ENCODE measurements at places on chromosomes 1 and 21.

DNA sequence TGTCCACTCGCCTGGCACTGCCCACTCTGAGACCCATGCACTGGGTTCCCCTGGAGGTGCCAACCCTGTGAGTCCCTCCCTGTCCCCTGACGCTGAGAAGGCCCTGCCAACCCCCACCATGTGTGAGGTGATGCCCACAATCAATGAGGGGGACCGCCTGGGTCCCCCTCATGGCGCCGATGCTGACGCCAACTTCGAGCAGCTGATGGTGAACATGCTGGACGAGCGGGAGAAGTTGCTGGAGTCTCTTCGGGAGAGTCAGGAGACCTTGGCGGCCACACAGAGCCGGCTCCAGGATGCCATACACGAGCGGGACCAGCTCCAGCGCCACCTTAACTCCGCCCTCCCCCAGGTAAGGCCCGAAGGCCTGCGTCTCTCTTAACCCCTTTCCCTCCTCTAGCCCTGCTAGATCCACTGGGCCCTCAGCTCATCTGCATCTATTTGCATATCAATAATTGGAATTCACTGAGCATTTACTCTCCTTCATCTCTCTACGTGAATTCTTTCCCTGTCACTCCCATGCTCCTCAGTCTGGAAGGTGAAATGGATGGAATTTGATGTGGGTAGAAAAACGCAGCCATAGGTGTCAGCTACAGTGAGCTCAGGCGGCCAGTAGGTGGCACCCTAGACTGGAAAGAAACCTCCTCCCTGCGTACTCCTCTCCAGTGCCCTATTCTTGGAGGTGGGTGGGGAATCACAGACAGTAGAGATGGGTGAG, 12.8 kb downstream of the PPFIA4 start:
- DNase-seq: no peak

DNA sequence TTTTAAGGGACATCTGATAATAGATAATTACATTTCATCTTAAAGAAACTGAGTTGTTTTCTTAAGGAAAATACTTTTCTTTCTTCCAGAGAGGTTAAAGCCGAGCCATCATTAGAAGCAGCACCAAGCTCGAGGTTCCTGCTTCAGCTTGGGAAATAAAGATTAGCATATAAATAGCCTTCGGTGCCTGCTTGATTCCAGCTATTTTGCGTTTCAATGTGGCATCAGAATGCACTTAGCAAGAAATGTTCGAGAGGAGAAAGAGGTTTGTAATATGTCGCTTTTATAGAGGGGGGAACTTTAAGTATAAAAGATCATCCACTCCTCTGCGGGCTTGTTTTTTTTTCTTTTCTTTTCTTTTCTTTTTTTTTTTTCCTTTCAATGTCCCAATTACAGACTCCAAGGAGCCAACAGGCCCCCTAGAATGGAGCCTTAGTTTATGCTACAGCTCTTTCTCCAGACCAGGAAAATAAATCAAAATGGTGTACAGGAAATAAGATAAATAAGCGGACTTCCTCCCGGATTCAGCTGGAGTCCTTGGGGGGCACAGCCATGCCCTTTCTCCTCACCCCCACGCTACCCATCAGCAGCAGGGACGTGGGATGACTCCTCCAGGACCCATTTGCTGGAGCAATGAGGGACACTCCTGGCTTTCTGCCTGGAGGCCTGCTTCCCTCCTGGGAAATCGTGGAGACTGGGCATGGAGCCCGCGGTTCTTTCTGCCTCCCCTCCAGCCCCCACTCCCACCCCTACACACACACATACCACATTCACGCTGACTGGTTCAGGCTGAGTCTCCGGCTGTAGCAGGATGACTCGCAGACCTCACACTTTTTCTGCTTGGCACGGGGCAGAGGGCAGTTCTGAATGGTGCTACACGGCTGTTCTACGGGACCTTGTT, 131.6 kb downstream of the RRAGC start:
- DNase-seq: no peak

DNA sequence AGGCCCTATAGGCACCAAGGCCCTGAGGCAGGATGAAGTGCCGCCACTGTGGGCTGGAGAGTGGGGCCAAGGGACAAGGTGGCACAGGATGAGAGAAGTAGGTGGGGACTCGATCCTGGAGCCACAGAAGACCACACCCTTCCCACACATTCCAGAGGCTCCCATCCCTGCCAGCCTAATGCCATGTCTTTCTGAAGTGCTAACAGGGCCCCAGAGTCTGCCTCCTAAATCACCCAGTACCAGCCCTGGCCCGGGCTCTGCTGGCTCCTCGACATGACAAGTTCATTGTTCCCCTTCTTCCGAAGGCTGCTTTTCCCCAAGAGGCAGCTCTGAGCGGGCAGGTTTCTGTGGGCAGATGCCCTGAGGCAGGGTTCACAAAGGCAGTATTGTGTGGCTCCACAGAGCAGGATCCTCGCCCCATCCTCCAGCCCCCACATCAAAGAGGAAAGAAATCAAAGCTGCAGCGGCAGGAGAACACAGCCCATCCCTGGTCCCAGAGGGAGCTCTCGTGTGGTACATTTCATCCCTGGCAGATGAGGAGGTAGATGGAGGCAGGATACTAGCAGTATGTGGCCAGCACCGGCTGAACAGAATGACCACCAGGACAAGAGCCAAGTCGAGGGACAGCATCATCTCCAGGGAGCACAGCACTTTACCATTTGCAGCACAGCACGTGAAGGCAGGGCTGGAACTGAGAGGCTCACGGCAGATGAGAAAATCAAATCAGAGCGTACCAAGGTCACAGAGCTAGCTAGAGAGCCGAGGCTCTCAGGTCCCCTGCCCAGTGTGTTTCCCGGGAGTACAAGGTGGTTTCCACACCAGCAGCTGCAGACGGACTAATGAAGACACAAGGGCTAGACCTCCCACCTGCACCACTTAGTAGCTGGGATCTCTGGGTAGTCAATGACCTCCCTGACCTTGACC, 64.8 kb downstream of the SYF2 start:
- DNase-seq: no peak

GRCh38 chr1:233340966-233341516, 13.5 kb downstream of the MAP3K21 start:
- DNase-seq: no peak

DNA sequence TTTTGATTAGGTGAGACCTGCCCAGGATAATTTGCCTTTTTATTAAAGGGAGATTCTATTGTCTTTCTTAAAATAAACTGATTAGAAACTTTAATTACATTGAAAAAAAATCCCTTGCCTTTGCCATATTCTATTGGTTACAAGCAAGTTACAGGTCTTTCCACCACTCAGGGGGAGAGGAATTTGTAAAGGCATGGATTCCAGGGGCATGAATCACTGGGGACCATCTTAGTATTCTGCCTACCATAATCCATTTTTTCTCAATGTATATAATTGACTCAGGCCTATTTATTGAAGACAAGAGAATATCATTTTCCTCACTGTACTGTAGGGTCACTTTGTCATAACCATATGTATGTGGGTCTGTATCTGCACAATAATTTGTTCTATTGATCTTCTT, 124.3 kb upstream of the PDE4B start:
- DNase-seq: no peak

DNA sequence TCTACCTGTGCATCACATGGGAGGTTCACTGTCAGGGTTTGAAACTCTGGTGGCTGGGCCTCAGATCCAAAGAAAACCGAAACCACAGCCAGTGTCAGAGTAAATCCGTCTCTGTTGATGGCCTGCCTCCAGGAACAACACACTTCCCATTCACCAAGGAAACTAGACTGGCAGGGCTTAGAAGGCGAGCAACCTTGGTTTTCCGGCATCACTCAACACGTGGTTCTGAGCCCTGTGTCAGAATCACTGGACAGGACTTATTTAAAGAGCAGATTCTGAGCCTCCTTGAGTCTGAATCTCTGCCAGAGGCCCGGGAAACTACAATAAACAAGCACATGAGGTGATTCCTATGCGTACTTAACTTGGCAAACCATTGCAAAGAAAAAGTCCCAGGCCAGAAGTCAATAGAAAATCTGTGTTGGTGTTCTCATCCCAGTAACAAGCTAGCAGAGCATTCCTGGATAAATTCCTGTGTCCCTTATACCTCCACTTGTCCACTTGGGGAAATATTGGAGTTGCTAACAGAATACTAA, 70.0 kb downstream of the KCTD3 start:
- DNase-seq: no peak

GRCh38 chr1:35505911-35506798, 51.0 kb downstream of the KIAA0319L start:
- peak; percentile 55 for DNase-seq

GRCh38 chr1:24540051-24540905, 15.6 kb upstream of the NCMAP start:
- no peak for DNase-seq

DNA sequence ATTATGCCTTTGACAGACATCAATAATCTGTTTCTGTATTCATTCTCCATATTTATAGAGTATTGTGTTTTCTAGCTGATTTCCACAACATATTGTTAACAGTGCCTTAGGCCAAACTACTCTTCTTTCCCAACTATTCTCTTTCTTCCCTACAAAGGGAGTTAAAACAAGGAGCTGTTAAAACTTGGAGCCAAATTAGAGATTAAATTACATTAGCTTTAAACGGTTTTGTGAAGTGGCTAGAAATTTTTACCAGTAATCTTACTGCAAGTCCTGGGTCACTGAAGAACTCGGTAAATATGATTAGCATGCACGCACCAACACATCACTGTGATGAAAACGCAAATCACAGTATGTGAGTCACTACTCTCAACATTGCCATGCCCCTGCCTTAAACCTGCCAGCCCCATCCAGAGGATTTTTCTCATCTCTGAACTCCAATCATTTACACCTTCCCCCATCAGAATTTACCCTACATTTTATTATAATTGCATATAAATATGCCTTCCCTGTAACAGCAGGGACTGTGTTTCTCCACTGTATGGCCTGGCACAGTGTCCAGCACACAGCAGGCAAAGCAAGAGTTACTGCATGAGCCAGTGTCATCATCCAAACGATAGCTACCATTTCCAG, 1.5 kb upstream of the PRDX6 start:
- DNase-seq: no peak

DNA sequence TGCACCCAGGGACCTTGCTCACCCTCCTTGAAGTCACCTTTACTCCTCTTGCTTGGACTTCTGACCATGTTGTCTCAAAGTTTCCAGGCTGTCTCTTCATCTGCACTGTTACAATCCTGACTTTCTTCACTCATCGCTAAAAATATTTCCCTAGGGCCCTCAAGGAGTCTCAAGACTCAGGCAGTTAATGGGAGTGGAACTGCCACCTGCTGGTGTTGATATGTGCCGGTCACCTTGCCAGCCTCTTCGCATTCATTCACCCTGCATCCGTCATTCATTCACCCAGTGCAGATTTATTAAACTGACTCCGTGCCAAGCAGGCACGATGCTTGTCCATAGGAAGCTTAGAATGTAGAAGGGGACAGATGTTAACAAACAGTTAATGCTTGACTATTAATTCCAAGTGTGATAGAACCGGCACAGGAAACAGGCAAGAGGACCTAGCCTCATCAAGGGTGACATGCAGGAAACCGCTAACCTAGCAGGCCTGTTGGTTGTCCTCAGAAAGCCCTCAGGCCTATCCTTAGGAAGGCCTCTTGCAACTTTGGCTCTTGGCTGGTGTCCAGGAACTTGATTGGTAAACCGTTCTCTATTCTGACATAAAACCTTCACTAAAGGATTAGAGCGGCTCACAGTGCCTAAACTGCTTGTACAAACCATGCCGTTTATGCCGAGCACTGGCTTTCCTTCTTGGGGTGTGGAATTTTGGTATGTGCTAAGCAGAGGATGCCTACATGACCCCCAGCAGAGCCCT, 342.2 kb downstream of the CAMTA1 start:
- peak; percentile 40 for DNase-seq

- no peak for DNase-seq
Observed at GRCh38 chr1:34645109-34645688, 109.6 kb upstream of the GJB5 start.

- DNase-seq: no peak
Observed at GRCh38 chr1:206873603-206874188, 8.3 kb downstream of the IL20 start.

DNA sequence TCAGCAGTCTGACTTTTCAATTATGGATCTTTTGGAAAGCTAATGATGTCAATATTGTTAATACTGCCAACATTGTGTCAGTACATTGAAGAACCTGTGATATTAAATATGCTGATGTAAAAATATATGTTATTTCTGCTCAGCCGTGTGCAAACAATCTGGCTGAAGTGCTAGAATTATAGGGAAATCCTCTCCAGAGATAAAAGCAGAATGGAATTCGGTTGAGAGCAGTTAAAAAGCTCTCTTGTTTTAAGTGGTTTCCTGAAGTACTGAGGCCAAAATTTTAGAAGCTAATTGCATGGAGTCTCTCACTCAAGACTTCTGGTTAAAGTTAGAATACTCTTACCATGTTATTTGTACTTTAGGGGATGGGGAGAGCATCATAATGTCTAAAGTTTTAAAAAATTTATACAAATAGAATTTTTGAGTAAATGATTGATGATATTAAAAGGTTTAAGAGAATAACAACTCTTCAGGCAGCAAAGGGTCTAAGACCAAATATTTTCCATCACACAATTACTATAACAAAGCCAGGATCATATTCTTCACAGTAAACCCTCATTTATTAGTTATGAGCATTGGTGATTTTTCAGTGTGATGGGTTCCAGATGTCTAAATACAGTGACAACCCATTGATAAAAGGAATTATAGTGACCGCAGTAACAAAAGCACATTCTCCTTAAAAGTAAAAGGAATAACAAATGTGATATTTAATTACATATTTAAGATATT, 834.2 kb upstream of the CXADR start:
- no peak for DNase-seq

GRCh38 chr1:160744199-160744851, 5.3 kb downstream of the SLAMF7 start:
- DNase-seq: no peak

DNA sequence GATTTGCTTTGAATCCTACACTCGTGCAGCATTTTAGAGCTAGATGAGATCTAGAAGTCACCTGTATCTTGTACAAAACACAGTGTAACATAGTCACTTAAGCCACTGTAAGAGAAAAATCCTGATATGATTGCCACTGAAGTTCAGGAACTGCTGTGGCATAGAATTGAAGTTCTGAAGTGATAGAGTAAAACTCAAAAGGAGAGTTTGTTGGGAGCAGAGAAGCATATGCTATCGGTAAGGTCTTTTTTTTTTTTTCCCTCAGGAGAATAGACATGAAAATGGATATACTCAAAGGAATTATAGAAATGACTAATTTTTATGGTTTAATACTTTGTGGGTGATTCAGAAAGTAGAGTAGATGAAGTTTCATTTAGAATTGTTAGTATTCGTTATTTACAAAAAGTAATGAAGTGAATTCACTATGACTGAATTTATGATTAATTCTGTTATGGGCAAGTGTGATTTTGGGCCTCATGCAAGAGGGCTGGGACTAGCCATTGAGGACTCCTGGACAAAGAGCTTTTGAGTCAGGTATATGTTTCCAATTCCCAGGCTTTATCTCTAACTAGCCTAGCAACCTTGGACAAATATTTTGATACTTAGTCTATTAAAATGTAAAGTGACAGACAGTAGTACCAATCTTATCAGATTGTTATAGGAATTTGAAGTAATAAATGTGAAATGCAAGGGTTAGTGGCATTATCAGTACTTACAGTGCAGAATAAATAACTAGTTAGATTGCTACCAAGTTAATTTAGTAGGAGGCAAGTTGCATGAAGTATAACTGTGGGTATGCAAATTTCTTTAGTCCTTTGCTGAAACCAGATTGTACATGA, 3.1 kb downstream of the KCTD3 start:
- DNase-seq: no peak

GRCh38 chr1:8677782-8678181, 139.7 kb downstream of the RERE start:
- no peak for DNase-seq

GRCh38 chr21:37119421-37120218, 46.6 kb downstream of the TTC3 start:
- no peak for DNase-seq

All from GF-D8 (cell line).